Urothelium cell line (cell line): ENCODE measurements at places on chromosomes 4 and X.

GRCh38 chr4:24328711-24329110, 255.6 kb downstream of the DHX15 start:
- DNase-seq: no peak

DNA sequence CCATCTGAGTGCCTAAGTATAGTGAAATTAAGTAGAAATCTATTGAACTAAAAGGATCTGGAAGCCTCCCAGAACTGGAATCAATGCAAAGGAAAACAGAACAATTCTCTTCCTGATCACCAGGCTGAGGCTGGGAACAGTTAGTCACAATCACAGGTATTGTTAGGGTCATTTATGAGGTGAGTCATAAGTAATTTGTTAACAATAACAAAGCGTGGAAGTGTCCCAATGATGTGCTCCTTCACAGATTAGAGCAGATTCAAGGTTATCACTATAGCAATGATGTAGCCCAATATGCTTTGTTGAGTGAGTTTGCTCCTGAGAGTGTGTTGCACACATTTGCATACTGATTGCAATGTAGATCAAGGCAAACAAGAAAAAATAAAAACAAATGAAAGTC, 228.1 kb downstream of the ZNF674 start:
- peak; percentile 28 for DNase-seq

GRCh38 chr4:56512166-56512565, 6.6 kb downstream of the ARL9 start:
- DNase-seq: no peak

- DNase-seq: no peak
Measured at GRCh38 chr4:44632733-44633132, 18.7 kb downstream of the YIPF7 start.

- no peak for DNase-seq
Measured at GRCh38 chrX:41707218-41707617, 16.8 kb upstream of the GPR82 start.

- peak; percentile 4 for DNase-seq
Measured at GRCh38 chrX:141405486-141405852, 163.2 kb upstream of the SPANXC start.

- DNase-seq: no peak
Measured at GRCh38 chr4:13601848-13602247, 25.7 kb downstream of the BOD1L1 start.

- no peak for DNase-seq
Measured at GRCh38 chrX:23832721-23833120, 49.7 kb downstream of the SAT1 start.

GRCh38 chrX:110806145-110806544, 10.5 kb upstream of the CHRDL1 start:
- no peak for DNase-seq

DNA sequence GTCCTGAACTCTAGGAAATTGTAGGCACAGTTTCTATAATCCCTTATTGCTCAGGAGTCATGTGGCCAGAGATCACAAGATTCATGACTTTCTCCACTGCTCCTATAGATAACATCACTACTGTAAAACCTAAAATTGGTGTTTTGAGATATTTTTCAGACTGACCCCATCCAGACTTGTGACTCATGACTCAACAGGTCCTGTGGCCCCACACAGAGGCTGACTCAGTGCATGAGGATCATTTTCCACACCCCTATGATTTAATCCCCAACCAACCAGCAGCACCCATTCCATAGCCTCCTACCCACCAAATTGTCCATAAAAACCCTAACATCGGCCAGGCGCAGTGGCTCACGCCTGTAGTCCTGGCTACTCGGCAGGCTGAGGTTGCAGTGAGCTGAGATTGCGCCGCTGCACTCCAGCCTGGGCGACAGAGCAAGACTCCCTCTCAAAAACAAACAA, 13.2 kb upstream of the XIAP start:
- peak; percentile 7 for DNase-seq

GRCh38 chr4:80507077-80507476, 171.5 kb downstream of the CFAP299 start:
- DNase-seq: no peak

DNA sequence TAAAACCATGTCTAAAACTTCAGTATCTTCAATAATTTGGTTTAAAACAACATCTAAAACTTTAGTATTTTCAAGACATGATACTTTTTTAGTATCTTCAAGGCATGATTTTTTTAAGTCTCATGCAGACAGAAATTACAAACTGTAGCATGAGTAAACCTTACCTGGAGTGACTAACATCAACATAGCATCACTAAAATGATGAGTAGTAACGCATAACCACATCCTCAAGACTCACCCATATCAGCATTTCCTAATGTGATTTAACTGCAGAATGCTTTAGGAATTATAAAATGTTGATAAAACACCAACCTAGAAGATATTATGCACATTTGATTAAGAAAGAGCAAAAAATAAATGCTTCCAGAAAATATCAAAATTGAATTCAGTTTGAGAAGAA, 19.7 kb upstream of the EDNRA start:
- DNase-seq: no peak

- DNase-seq: no peak
Measured at GRCh38 chrX:264634-265455, 16.3 kb upstream of the PLCXD1 start.

GRCh38 chr4:139501927-139502899, 48.3 kb downstream of the RAB33B start:
- no peak for DNase-seq

- no peak for DNase-seq
Measured at GRCh38 chrX:2829469-2830246, 928 bp downstream of the GYG2 start.

DNA sequence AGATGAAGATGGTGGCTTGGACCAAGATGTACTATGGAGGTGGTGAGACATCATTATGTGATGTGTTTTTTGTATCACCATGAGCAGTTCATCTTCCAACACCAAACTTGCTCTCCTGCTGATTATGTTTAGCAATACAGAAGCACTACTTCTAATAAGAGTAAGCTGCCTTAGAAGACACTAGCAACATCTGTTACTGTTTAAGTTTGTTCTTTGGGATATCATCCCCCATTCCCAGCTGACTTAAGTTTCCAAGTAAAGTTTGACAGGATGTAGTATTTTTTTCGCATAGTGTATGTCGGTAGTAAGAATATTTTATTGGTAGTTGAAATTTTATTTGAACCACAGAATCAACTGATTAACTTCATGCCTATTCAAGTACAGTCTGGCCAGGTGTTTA, 123.5 kb upstream of the BMPR1B start:
- no peak for DNase-seq

DNA sequence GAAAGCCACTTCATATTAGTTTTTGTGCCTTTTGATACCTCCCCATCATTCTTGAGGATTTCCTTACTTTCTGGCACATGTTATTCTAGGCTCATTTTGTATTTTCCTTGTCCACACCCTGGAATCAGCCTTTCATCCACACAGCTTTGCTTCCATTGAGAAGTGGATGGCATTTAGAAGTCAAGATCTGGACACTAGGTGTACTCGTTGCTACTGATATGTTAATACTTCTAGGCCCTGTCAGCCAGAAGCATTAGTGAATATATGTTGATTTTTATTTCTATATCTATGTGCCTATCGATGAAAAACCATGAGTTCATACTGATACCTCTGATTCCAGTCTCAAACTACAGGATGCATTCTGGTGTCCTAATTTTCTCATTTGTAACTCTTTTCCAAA, 73.2 kb downstream of the ARHGAP24 start:
- DNase-seq: no peak

DNA sequence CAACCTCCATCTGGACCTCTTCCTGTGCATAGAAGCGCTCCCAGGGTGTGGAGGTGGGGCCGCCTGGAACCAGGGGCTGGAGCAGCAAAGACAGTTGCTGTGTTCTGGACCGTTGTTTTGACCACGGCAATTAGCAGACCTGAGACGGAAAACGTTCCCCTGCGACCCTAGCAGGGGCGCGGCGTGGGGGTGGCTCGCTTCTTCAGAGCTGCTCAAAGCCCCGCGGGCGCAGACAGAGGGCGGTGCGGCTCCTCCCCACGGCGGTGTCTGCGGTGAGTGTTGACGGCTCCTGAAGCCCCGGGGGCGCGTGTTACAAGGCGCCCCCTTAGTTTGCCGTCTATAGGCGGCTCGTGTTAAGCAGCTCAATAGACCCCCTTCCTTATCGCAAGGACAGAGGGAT, 79.2 kb downstream of the TRIML1 start:
- DNase-seq: no peak

GRCh38 chrX:95797344-95797743, 887.3 kb upstream of the DIAPH2 start:
- DNase-seq: no peak

GRCh38 chrX:56782352-56782751, 53.3 kb downstream of the NBDY start:
- no peak for DNase-seq

DNA sequence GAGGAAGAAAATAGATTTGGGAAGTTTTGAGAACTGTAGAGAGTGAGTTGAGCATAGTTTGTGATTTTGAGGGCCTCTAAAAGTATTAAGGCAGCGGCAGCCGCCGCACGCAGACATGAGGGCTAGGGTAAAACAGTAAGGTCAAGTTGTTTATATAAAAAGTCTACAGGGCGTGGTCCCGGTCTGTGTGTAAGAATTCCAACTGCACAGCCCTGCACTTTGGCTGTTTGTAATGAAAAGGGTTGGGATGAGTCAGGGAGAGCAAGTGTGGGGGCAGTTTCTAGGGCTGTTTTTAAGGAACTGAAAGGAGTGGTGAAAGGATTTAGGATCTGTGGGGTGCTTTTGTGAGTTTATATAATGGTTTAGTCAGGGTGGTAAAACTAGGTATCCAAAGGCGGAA, 55.0 kb downstream of the BEX3 start:
- DNase-seq: no peak

DNA sequence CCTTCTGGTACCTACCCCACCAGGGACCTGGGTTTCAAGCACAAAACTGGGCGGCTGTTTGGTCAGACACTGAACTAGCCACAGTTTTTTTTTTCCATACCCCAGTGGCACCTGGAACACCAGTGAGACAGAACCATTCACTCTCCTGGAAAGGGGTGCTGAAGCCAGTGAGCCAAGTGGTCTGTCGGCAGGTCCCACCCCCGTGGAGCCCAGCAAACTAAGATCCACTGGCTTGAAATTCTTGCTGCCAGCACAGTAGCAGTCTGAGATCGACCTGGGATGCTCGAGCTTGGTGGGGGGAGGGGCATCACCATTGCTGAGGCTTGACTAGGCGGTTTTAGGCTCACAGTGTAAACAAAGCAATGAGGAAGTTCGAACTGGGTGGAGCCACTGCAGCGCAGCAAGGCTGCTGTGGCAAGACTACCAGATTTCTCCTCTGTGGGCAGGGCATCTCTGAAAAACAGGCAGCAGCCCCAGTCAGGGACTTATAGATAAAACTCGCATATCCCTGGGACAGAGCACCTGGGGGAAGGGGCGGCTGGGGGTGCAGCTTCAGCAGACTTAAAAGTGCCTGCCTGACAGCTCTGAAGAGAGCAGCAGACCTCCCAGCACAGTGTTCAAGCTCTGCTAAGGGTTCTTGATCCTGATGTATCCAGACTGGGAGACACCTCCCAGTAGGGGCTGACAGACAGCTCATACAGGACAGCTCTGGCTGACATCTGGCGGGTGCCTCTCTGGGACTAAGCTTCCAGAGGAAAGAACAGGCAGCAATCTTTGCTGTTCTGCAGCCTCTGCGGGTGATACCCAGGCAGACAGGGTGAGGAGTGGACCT, 223.0 kb downstream of the COX18 start:
- peak; percentile 31 for DNase-seq

DNA sequence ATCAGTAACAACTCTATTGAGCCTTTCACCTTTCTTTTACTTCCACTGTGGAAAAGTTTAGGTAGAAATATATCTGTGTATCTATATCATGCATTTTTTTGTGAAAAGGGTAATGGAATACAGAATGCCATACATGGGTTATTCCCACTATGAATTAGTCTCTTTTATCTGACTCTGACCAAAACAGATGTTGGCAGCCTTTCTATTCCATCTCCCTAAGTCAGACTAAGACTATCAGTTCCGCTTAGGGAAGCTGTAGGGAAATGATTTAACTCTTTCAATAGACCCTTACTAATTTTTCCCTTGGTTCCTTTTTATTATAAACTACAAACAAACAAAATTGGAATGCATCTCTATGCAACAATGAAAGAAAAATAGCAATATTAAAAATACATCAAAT, 92.3 kb upstream of the LEF1 start:
- DNase-seq: no peak

- DNase-seq: no peak
Measured at GRCh38 chr4:188043154-188043553, 47.6 kb downstream of the ZFP42 start.

- DNase-seq: no peak
Measured at GRCh38 chrX:153697924-153698865, 10.5 kb downstream of the SLC6A8 start.

DNA sequence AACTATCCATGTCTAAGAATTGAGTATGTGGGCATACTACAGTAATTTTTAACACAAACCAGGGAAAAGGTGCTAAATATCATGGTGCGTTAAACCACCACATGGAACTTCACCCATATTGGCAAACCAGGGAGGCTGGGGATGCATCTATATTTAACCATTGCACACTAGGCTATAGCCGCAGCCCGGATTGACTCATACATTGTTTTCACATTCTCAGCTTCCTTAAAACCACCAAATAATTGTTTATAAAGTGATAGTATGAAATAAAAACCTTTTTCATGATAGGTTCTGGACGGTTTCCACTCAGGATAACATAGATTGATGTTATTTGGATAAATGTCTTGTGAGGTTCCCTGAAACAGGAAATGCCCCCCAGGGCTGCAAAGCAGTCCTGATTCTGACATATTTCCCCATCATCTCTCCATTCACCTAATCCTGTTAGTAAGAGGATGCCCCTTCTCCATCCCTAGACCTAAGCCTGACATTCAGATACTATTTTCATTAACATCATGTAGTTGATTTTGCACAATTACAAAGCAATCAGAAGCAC, 7.9 kb downstream of the COL25A1 start:
- DNase-seq: no peak

GRCh38 chr4:1502976-1503375, 96.7 kb upstream of the NKX1-1 start:
- no peak for DNase-seq

- no peak for DNase-seq
Measured at GRCh38 chrX:68827256-68827655, 1.6 kb upstream of the EFNB1 start.

GRCh38 chr4:143399113-143399949, 62.7 kb downstream of the GAB1 start:
- DNase-seq: peak; percentile 15

- no peak for DNase-seq
Measured at GRCh38 chr4:178080312-178080711, 638.1 kb upstream of the AGA start.

GRCh38 chrX:72395237-72395636, 89.5 kb upstream of the CITED1 start:
- DNase-seq: no peak

- DNase-seq: no peak
Measured at GRCh38 chr4:158756588-158756987, 12.2 kb upstream of the FNIP2 start.
